ENCODE measurements at places on chromosomes 1 and 21. TPM values are rescaled to one million over a fixed set of nuclear protein-coding genes. Genes with fewer than 3 reads are reported as not detected.

The LRRC8B gene
- total RNA-seq, result 13.9 TPM

The KCNJ15 gene
- total RNA-seq, result not detected

The TMEM269 gene
- total RNA-seq, result 0.22 TPM

- H3K4me3 ChIP-seq, result no peak overlapping the region
- H3K27ac ChIP-seq, result no peak overlapping the region
- no peaks in the 10 kb centered on the region for H3K36me3 ChIP-seq
- DNase-seq, result no peak
- H3K27me3 ChIP-seq, result peaks cover 30% of the 10 kb centered on the region
- no peaks in the 10 kb centered on the region for H3K4me1 ChIP-seq
Measured at GRCh38 chr21:21001591-21002100, 3.4 kb downstream of the NCAM2 start.

DNA sequence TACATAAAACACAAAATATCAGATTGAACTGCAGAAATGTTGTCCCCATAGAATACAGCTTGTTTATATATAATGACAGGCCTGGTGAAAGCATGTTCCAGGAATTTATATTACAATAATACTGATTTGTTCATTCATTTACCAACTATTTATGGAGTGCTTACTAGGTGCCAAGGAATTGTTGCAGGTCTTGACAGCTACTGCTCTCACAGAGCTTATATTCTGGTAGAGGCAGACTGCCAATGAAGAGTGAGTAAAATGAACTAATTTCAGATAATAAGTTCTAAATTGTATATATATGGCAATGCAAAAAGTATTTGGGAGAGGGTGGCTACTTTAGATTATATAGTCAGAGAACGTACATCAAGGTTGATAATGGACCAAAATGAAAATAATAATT, 152.0 kb downstream of the COQ8A start:
- no peak for DNase-seq
- no peaks in the 10 kb centered on the region for H3K27me3 ChIP-seq
- H3K4me1 ChIP-seq, result no peaks in the 10 kb centered on the region
- H3K36me3 ChIP-seq, result no peaks in the 10 kb centered on the region
- no peak overlapping the region for H3K27ac ChIP-seq

DNA sequence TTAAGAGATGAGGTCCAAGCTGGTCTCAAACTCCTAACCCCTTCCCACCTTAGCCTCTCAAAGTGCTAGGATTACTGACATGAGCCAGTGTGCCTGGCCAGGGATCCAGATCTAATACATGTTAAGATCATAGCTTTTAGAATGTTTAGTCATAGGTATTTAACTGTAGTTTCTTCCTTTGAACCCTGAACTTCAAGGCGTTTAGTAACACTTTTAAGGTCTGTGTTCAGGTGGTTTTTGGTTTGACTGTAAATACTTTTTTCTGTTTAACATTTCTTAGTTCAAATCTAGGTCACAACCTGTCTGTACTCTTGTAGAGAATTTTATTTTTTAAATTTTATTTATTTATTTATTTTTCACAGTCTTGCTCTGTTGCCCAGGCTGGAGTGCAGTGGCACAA, 28.1 kb downstream of the RAP1A start:
- DNase-seq, result no peak
- peak overlapping the region; percentile 65 for H3K27ac ChIP-seq
- peaks cover 40% of the 10 kb centered on the region for H3K4me1 ChIP-seq
- H3K36me3 ChIP-seq, result peaks cover 50% of the 10 kb centered on the region
- H3K27me3 ChIP-seq, result no peaks in the 10 kb centered on the region
- peak overlapping the region; percentile 50 for H3K4me3 ChIP-seq
